ENCODE measurements at places on chromosomes 12 and 14.

DNA sequence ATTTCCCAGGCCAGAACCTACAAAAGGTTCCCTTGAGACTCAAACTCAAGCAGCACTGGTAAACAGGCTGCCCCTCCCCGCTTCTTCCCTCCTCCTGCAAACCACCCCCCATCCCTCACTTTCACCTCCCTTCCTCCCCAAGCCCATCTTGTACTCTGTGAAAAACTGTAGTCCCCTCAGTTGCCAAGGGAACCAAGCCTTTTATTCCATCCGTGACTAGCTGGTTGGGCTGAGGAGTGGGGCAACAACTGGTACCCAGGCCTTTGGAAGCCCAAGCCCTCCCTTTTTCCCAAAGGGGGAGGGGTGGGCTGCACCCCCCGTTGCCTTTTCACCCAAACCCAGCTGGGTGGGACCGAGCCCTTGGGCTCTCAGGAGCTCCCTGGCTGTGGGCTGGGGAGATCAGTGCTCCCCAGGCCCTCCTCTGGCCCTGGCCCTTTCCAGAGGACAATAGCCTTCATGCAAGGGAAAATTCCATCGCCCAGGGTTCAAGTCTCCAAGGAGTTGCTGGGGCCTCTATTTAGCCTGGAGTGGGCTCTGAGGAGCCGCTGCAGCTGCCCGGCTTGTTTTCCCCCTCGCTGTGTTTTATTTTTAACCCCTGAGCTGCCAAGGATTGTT, 61.9 kb downstream of the ZFP36L1 start:
- DNase-seq = no peak

DNA sequence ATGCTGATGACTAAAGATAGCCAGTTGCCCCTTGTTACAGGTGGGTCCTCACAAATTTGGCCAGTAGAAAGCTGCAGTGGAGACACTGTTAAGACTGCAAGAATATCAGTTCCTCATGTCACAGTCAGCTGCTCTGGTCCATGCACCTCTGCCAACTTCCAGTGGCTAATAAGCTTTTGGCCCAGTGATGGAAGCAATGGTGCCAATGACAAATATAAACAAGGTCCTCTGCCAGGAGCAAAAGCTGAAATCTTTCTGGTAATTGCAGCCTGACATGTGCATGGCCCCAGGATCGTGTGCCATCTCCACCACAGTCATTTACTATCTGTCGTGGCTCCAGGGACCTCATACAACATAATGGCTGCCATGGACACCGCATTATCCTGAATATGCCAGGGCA, 85.4 kb upstream of the TMEM260 start:
- DNase-seq = no peak

- no peak for DNase-seq
Measured at GRCh38 chr12:90015228-90015627, 306.6 kb upstream of the ATP2B1 start.

- DNase-seq = no peak
Measured at GRCh38 chr14:28300356-28300755, 466.2 kb upstream of the FOXG1 start.

- DNase-seq = no peak
Measured at GRCh38 chr12:39341761-39342160, 101.2 kb downstream of the KIF21A start.
